Progenitor cell of endocrine pancreas (in vitro differentiated cells): ENCODE measurements at places on chromosomes 2 and 18. TPM values are rescaled to one million over a fixed set of nuclear protein-coding genes. Genes with fewer than 3 reads are reported as not detected.

ANKZF1 gene
- 64.3 and 66.7 TPM in 2 replicates for total RNA-seq

DNAJC27 gene
- total RNA-seq: 11.3 and 12.3 TPM in 2 replicates

IL1B gene
- total RNA-seq: not detected in 2 replicates

IL1R2 gene
- total RNA-seq: not detected in 2 replicates

POTEI gene
- total RNA-seq: 4.9 and 5.6 TPM in 2 replicates

ANKRD53 gene
- 3.7 and 5.4 TPM in 2 replicates for total RNA-seq

SLC11A1 gene
- total RNA-seq: 0.33 and 0.34 TPM in 2 replicates

EVX2 gene
- not detected in 2 replicates for total RNA-seq

ACOXL gene
- 0.19 and 0.27 TPM in 2 replicates for total RNA-seq

ALKAL2 gene
- 0.22 and 0.42 TPM in 2 replicates for total RNA-seq

KLHL41 gene
- total RNA-seq: 0.36 and 0.42 TPM in 2 replicates

RBM45 gene
- total RNA-seq: 18.8 and 19.7 TPM in 2 replicates

IL36B gene
- total RNA-seq: not detected in 2 replicates

KCNJ3 gene
- total RNA-seq: 9.6 TPM in 2 replicates

CYP27A1 gene
- 15.1 and 16.4 TPM in 2 replicates for total RNA-seq

UGT1A5 gene
- not detected in 2 replicates for total RNA-seq

SKOR2 gene
- total RNA-seq: not detected in 2 replicates

WIPF1 gene
- 12.9 and 17.3 TPM in 2 replicates for total RNA-seq
